Neural progenitor cell (in vitro differentiated cells): ENCODE measurements at places on chromosomes 4 and X. TPM values are rescaled to one million over a fixed set of nuclear protein-coding genes. Genes with fewer than 3 reads are reported as not detected.
A peak's percentile ranks its signal among the peaks of the same experiment; 100 is the strongest.

Gene GNL3L
- total RNA-seq, result 19.3 and 28.1 TPM in 2 replicates

Gene ATP8A1
- total RNA-seq, result 27.6 and 46.1 TPM in 2 replicates

Gene CYLC1
- not detected in 2 replicates for total RNA-seq

Gene CDKL5
- 6.8 and 8.6 TPM in 2 replicates for total RNA-seq

Gene SMPX
- total RNA-seq, result not detected in 2 replicates

Gene PTCHD1
- total RNA-seq, result 0.03 and 0.07 TPM in 2 replicates

DNA sequence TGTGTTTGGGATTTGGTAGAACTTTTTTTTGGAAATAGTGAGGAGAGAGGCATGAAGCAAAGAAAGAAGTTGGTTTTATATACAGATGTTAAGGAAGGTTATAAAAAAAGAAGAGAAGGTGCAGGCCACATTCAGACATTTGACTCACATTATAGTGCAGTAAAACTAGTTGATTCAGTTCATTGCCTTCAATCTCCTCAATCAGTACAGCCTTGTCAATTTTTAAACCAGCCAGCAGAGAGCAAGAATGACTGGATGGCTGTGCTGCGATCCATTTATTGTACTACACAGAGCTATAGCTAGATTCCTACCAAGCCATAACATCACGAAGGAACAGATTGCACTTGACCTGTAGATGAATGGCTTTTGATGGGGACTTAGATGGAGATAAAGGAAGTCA lies 79.7 kb upstream of the LSM6 start:
- no peak overlapping the region for H3K27ac ChIP-seq
- H3K4me3 ChIP-seq, result no peak overlapping the region
- no peaks in the 10 kb centered on the region for H3K27me3 ChIP-seq
- H3K4me1 ChIP-seq, result no peaks in the 10 kb centered on the region

- no peak overlapping the region for H3K27ac ChIP-seq
- peaks cover 3% of the 10 kb centered on the region for H3K4me1 ChIP-seq
- H3K4me3 ChIP-seq, result no peak overlapping the region
- DNase-seq, result no peak
- no peaks in the 10 kb centered on the region for H3K36me3 ChIP-seq
- H3K27me3 ChIP-seq, result no peaks in the 10 kb centered on the region
Observed at GRCh38 chr4:143280861-143281260, 55.8 kb upstream of the GAB1 start.

DNA sequence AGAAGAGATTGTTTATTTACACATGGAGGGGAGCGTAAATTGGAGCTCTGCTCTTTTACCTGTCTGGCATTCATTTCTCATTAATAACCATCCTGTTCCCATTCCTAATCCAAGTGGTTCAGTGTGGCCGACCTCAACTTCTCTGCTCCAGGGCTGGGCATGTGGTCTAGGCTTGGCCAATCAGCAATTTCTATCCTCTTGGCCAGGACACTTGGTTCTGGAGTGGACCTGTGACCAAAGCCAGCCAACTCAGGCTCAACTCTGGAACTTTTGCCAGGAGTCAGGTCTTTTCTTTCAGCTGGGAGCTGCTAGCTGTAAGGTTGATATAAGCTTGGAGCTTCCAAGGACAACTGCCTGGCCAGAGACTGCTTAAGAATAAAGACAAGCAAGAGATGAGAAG lies 15.6 kb upstream of the RASL11B start:
- peaks cover 19% of the 10 kb centered on the region for H3K4me1 ChIP-seq
- no peak for DNase-seq
- no peaks in the 10 kb centered on the region for H3K27me3 ChIP-seq
- no peak overlapping the region for H3K27ac ChIP-seq
- no peak overlapping the region for H3K4me3 ChIP-seq

- H3K27me3 ChIP-seq, result peaks cover 69% of the 10 kb centered on the region
- peak; percentile 61 for DNase-seq
- no peaks in the 10 kb centered on the region for H3K36me3 ChIP-seq
- peak overlapping the region; percentile 77 for H3K4me3 ChIP-seq
- H3K4me1 ChIP-seq, result peaks cover 36% of the 10 kb centered on the region
Observed at GRCh38 chrX:40096395-40097091, 1.2 kb downstream of the BCOR start.

DNA sequence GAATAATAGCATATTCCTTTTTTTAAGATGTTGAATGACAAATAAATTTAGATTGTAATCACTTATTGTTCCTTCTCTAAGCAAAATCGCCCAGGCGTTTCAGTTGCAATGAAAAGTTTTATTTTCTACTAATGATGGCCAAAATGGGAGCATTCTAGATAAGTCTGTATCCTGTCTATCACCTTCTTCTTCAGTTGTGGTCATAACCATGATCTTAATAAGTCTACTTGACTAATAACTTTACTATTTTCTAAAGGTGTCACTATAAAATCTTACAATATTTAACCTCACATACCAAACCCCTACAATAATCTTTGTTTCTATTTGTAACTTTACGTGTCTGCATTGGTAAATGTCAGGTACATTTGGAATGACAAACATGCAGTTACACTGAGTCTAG lies 723.7 kb upstream of the MAGEB2 start:
- H3K4me3 ChIP-seq, result no peak overlapping the region
- H3K36me3 ChIP-seq, result no peaks in the 10 kb centered on the region
- DNase-seq, result no peak
- H3K27ac ChIP-seq, result no peak overlapping the region
- H3K4me1 ChIP-seq, result no peaks in the 10 kb centered on the region
- no peaks in the 10 kb centered on the region for H3K27me3 ChIP-seq

- DNase-seq, result no peak
- H3K27ac ChIP-seq, result no peak overlapping the region
- no peaks in the 10 kb centered on the region for H3K27me3 ChIP-seq
- peaks cover 6% of the 10 kb centered on the region for H3K4me1 ChIP-seq
- H3K36me3 ChIP-seq, result no peaks in the 10 kb centered on the region
Observed at GRCh38 chr4:162782778-162783525, 383.7 kb downstream of the NAF1 start.

GRCh38 chr4:108529984-108530905 lies 90.1 kb upstream of the RPL34 start:
- DNase-seq, result no peak
- no peaks in the 10 kb centered on the region for H3K36me3 ChIP-seq
- no peaks in the 10 kb centered on the region for H3K27me3 ChIP-seq

DNA sequence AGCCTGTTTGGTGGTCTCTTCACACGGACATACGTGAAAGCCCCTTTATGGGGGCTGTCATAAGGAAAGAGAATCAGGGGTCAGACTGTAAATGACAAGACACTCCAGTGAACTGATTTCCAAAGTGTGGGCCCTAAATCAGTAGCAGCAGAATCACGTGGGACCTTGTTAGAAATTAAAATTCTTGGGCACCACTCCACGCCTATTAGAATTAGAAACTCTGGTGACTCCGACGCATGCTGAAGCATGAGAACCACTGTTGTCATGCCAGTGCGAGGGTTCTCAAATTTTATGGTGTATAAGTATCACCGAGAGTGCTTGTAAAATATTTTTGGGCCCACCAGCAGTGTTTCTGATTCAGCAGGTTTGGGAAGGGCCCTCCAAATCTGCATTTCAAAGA lies 672.8 kb downstream of the DMD start:
- no peak for DNase-seq
- no peak overlapping the region for H3K27ac ChIP-seq
- no peaks in the 10 kb centered on the region for H3K27me3 ChIP-seq
- H3K36me3 ChIP-seq, result no peaks in the 10 kb centered on the region

GRCh38 chr4:143251779-143252178 lies 67.1 kb downstream of the USP38 start:
- no peaks in the 10 kb centered on the region for H3K36me3 ChIP-seq
- no peak overlapping the region for H3K4me3 ChIP-seq
- no peak for DNase-seq
- H3K4me1 ChIP-seq, result peaks cover 4% of the 10 kb centered on the region

DNA sequence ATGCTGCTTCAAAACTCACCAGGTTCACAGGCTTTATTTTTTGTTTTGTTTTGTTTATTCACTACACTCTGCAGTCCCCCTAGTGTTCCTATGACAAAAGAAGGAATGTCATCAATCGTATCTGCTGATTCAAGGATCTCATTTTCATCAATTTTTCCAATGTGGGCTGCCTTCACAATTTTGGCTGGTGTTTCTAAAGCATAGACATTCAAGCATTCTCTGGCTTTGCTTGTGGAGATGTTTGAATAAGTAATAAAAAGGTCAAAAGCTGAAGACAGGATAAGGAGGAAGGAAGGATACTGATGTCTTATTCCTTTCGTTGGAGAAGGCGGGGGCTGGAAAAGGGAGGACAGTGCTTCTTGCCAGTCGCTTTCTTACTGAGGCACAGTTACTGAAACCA lies 12.2 kb upstream of the KCNIP4 start:
- H3K4me1 ChIP-seq, result no peaks in the 10 kb centered on the region
- no peak overlapping the region for H3K27ac ChIP-seq
- no peak overlapping the region for H3K4me3 ChIP-seq

DNA sequence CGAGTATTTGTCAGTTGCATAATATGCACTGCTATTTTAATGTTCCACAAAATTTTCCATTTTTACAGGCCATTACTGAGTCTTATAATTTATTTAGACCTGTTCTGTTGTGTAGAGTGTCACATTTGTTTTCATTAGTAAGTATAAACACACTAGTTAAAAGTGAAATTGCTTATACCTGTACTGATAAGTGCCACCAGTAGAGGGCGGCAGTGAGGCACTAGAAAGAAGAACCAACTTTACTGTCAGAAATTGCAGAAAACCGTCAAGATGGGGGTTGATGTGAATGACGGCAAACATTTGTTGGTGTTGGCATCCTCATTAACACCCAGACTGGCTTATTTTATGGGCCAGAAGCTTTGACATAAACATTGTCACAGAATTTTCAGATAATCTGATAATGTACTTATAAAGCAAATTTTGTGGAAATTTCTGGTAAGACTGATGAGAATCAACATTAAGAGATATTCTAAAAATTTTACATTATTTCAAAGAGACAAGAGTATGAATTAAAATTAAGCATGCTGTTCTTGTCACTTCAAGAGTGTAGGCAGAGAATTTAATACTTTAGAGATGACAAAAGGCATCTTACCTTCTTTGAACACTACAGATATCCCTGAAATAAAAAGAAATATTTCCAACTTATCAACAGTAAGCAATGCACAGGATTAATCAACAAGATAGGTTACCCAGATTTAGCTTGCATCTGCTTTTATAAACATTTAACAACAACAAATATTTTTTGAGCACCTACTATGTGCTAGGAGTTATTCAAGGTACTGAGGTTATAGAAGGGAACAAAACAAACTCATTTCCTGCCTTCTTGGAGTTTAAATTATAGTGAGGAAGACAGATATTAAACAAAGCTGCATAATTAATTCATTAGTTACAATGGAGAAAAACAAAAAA lies 24.9 kb downstream of the ALPK1 start:
- peak; percentile 77 for DNase-seq
- peaks cover 49% of the 10 kb centered on the region for H3K27me3 ChIP-seq
- H3K4me1 ChIP-seq, result no peaks in the 10 kb centered on the region
- H3K4me3 ChIP-seq, result no peak overlapping the region
- H3K36me3 ChIP-seq, result no peaks in the 10 kb centered on the region

DNA sequence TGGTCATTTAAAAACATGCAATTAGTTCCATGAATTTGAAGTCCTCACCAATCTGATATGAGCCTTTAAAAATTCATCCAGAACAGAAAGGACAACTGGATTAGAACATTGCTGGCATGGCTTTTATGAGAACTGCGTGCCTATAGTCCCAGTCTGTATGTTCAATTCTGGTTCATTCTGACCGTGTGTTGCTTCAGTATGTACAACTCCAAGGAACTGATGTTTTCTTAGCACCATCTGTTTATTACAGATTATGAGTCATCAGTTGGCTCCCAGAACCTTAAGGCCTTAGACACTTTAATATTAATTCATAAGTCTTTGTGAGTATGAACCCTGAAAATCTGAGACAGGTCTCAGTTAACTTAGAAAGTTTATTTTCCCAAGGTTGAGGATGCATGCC lies 115.0 kb downstream of the CEP44 start:
- H3K4me3 ChIP-seq, result no peak overlapping the region
- no peak for DNase-seq
- peaks cover 31% of the 10 kb centered on the region for H3K4me1 ChIP-seq
- H3K27ac ChIP-seq, result no peak overlapping the region

GRCh38 chr4:78480286-78480685 lies 71.3 kb upstream of the ANXA3 start:
- no peaks in the 10 kb centered on the region for H3K27me3 ChIP-seq
- no peak overlapping the region for H3K4me3 ChIP-seq
- DNase-seq, result no peak
- H3K4me1 ChIP-seq, result no peaks in the 10 kb centered on the region

DNA sequence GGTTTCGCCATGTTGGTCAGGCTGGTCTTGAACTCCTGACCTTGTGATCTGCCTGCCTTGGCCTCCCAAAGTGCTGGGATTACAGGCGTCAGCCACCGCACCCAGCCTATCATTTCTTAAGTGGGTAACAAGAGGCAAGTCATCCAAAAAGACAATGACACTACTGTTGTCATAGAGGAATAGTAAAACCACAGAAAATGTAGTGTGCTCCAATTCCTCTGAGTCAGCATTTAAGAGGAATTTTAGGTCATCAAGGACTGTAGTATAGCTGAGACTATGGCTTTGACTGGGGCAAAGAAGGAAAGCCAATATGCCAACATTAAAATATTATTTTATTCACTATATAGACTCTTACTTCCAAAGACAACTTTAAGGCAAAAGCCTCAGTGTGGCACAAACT lies 48.4 kb downstream of the ATP8A1 start:
- H3K27ac ChIP-seq, result no peak overlapping the region
- H3K4me3 ChIP-seq, result no peak overlapping the region
- no peaks in the 10 kb centered on the region for H3K4me1 ChIP-seq
- no peak for DNase-seq

DNA sequence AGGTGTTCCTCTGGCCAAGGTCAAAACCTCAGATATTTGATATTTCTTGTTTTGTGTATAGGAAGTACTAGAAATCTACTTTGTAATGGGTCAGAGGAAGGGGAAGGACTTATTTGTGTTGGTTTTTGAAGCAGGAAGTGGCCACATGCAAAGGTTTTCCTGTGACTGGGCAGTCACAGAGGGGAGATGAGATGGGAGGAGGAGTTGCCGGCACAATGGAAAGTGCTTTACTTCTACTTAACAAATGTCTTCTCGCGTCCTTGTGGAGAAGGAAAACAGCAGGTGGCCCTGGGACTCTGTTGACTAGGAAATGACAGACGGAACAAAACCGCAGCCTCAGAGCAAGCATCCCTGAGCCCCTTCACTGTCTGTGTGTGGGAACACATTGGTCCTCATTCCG lies 46.6 kb downstream of the SHROOM2 start:
- DNase-seq, result peak; percentile 48
- no peaks in the 10 kb centered on the region for H3K36me3 ChIP-seq
- no peak overlapping the region for H3K4me3 ChIP-seq
- H3K4me1 ChIP-seq, result no peaks in the 10 kb centered on the region
